ENCODE measurements at places on chromosomes 3 and 15.

DNA sequence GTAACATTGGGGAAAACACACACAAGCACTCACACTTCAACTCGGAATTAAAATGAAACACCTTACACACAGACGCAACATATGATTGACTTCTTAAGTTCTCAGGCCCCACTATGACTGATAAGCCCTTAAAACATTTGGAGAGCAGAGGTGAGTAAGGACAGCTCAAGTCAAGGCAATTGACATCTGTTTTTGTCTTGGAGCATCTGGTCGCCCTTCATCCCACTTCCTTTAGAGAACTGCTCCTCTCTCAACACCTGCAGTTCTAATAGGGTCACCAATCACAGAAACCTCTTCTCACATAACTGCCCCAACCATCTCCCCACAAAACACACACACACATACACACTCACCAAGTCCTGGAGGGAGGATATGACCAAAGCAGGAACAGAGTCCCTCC lies 43.4 kb downstream of the ERC2 start:
- no peak for DNase-seq

GRCh38 chr15:67833710-67834511 lies 5.9 kb downstream of the RNU6-1 start:
- DNase-seq: no peak

GRCh38 chr3:127688022-127688415 lies 15.3 kb downstream of the ABTB1 start:
- DNase-seq: no peak

DNA sequence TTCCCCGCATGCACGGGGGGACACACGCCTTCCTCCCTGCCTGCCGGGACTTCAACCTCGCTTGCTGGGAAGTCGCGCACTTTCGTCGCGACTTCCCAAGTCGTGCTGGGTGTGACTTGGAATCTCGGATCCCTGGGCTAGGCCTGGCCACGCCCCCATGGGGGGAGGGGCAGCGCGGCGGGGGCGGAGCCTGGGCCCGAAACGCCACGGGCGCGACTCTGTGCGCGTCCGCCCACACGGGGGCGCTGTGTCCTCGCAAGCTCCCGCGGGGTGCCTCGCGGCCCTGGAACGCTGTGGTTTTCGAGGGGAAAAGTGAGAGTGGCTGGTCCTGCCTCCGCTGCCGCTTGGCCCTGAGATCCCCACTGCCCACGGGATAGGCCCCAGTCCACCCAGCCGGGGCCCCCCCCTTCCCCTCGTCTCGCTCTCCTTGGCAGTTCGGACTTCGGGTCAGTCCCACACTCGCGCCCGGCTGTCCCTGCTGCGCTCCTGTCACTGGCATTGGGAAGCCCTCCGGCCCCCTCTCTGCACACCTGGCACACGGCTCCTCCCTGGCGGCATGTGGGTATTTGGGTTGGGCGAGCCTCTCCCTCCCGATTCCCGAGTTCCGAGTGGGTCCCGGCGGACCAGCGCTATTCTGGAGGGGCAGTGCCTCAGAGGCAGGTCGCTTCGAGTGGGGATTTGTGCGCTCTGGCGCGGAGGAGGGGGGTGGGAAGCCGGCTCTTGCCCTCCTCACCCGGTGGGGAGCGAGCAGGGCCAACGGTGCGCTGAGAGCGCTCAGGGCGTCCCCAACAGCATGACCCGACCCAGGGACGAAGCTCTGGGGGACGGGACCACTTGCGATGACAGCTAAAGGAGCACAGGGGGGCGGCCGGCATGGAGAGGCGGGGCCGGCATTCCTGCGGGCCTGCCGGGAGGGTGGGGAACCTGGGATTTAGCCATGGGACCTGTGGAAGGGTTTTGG lies 23.6 kb downstream of the SEC61A1 start:
- DNase-seq: peak; percentile 83

DNA sequence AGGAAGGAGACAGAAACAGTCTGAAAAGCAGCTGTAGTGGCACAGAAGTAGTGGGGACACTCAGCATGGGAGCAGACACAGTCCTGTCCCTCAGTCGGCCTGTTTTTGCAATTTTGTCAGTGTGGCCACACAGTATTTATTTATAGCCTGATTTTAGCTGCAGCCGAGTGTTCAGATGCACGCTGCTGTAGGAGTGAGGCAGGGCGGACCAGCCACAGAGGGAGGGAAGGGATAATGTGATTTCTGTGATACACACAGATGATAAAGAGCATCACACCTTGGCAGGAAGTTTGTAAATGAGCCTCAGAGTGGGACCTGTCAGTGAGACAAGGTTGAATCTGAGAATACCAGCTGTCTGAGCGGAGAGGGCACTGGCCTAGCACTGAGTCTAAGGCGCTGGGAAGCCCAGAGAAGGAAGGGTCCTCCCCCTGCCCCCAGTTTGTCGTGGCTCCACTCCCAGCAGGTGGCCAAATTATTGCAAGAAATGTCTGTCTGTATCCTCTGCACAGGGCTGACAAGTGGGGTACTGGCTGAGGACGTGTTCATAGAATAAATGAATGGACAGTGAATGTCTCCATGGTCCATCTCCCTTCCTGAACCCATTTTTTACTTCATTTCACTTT lies 3.8 kb downstream of the PSTPIP1 start:
- no peak for DNase-seq

DNA sequence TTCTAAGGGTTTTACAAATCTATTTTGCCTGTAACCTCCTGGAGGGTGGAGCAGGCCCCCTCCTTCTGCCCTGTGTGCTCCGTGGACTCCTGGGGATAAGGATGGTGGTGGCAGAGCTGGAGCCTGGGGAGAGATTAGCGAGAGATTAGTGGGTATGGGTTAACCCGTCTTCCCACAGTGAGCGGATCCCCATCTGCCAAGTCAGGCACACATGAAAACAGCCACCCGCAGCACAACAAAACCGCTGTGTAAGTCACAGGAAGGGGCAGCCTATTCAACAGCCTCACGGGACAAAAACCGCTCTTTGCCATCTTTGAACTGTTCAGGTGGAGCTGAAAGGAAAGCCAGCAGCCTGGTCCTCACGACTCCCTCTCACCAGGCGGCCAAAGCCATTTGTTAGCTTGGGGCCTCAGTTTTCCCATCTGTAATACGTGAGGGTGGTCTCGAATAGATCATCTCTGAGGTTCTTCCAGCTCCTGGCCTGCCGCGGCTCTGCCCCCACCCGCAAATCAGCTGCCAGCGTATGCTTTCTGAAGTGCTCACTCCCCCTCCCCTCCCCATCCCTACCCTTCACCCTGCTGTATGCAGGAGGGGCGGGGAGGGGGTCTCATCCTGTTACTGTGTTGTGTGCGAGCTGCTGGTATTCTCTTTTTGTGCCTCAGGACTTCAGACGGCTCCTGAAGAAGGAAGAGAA lies 43.6 kb downstream of the PDIA5 start:
- DNase-seq: peak; percentile 14

- DNase-seq: no peak
Measured at GRCh38 chr3:126490619-126491018, 14.9 kb upstream of the ZXDC start.

GRCh38 chr15:83955806-83956265 lies 279.7 kb upstream of the GOLGA6L4 start:
- no peak for DNase-seq

DNA sequence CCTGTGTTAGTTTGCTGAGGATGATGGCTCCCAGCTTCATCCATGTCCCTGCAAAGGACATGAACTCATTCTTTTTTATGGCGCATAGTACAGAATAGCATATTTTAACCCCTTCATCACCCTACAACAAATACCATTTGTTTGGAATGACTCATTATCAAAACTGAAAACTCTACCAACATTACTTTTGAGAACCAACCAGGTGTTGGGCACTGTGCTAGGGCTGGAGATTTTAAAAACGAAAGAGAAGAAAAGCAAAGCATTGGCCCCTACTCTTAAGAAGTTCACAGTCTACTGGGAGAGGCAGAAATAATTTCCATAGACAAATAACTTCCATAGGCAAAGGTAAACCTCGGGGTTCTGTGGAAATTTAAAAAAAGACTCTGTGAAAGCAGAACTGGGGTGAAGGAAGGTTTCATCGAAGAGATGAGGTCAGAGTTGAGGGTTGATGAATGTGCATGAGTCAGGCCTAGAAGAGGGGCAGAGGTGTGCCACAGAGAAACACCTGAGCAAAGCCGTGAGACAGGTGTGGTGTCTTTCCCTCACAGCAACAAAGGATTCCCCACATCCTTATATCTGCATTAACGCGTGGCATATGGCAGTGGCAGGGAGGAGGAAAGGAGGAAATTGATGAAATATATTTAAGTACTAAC lies 51.0 kb downstream of the MCF2L2 start:
- DNase-seq: peak; percentile 93

DNA sequence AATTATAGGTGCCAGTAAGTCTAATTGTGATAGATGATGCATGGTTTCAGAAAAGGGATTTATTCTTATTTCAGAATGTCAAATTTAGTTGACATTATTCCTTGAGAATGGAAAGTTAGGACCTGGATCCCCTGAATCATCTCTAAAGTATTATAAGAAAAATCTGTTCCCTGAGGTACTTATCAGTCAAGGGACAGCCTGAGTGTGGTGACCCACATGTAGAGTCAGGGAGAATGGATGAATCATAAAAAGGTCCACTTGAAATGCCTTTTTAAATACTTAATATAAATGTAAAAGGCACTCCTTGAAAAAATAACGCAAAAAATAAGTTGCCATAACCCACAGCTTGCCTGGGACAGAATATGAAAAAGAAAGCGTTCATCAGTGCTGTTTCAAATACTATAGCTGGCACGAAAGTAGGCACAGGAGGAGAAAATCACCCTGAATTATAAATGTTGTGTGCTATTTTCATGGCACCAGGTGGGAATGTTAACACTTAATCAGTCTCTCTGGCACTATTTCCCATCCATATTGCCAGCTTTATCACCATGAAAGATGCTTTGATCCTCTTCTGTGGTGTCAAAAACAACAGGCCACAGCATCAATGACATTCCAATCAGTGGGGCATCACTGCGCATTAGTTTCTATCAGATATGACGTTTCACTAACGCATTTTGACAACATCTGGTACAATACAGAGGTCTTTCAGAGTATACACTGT lies 208.5 kb downstream of the EPHA3 start:
- no peak for DNase-seq

GRCh38 chr3:1447452-1447851 lies 354.6 kb downstream of the CNTN6 start:
- DNase-seq: no peak

GRCh38 chr15:100688549-100689120 lies 86.2 kb downstream of the ASB7 start:
- no peak for DNase-seq

- DNase-seq: no peak
Measured at GRCh38 chr3:58116985-58117384, 93.8 kb downstream of the DNASE1L3 start.

DNA sequence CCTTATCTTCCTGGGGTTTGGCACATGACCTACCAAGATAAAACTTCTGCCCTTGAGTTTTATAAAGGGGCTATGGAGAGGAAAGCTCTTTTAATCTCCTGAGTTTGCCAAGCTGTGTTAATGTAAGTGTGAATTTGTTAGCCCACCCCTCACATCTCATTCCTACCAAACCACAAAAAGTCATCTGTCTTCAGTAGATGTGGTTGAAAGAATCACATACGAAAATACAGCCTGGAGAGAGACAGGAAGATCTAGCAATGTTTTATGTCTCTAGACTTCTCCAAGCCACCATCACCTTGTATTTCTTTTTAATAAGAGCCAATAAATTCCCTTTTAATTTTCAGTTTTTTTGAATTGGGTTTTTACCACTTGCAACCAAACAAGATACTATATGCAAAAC lies 68.9 kb upstream of the ZNF280D start:
- DNase-seq: no peak

DNA sequence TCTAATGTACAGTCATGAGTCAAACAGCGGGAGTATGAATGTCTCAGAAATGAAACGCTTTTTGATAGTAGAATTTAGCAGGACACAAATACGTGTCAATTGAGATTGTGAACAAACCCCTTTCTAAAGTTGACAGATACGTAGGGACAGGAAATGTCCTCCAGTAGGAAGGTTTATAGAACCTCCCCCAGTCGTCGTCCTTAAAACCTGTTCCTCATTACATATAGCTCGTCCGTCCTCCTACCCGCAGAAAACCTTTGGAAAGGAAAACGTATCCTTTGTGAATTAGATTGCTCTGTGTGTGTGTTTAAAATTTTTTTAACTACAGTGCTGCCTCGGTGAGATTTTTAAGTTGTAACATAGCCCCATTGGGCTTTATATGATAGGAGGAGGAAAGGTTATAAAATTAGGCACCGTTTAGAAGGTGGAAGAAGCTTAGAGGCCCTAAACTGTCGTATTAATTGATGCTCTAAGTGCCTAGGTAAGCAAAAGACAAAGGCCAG lies 4.1 kb downstream of the UBE2E1 start:
- no peak for DNase-seq

DNA sequence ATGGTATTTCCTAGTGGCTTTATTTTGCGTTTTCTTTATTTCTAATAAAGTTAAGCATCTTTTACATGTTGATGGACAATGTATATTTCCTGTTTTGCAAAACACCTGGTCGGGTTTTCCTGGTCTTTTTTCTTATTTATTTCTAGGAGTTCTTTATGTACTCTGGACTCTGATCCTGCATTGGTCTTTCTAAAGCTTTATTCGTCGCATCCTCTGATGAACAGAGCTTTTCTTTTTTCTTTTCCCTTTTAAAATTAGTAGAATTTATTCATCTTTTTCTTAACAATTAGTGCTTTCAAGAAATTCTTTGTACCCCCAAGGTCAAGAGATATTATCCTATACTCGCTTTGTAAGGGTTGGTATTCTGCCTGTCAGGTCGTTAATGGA lies 32.2 kb downstream of the ZDHHC19 start:
- DNase-seq: no peak

GRCh38 chr3:41940393-41940792 lies 21.5 kb downstream of the ULK4 start:
- DNase-seq: no peak

GRCh38 chr3:125005222-125005621 lies 50.6 kb downstream of the HEG1 start:
- no peak for DNase-seq

DNA sequence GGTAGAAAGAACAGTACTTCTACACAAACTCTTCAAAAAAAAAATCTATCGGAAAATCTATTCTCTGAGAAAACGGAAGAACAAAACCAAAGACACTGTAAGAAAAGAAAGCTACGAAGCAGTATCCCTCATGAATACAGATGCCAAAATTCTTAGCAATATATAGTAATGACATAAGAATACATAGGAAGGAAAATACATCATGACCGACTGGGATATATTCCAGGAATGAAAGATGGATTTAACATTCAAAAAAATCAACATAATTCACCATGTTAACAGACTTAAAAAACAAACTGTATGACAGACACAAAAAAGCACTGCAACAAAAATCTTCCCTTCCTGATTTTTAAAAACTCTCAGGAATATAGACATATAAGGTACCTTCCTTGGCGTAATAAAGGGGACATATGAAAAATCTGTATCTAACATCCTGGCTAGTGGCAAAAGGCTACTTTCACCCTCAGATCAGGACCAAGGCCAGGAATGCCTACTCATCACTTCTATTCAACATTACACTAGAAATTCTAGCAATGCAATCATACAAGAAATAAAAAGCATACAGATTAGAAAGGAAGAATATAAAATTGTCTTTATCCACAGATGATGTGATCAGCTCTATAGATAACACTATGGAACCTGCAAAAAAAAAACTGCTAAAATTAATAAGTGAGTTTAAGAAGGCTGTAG lies 77.6 kb upstream of the XXYLT1 start:
- DNase-seq: no peak

- no peak for DNase-seq
Measured at GRCh38 chr15:83692746-83693581, 39.0 kb downstream of the ADAMTSL3 start.

Measured in NCI-H1417 treated with DMSO at 0.1 percent for 48 hours (cell line).